ENCODE measurements at places on chromosomes 2 and 18. TPM values are rescaled to one million over a fixed set of nuclear protein-coding genes. Genes with fewer than 3 reads are reported as not detected.

- no peak for DNase-seq
Measured at GRCh38 chr2:15313657-15314056, 247.5 kb downstream of the NBAS start.

- DNase-seq, result peak; percentile 45
Measured at GRCh38 chr2:234288974-234289455, 207.9 kb downstream of the ARL4C start.

- DNase-seq, result no peak
Measured at GRCh38 chr2:207812726-207813080, 43.0 kb upstream of the FZD5 start.

DNA sequence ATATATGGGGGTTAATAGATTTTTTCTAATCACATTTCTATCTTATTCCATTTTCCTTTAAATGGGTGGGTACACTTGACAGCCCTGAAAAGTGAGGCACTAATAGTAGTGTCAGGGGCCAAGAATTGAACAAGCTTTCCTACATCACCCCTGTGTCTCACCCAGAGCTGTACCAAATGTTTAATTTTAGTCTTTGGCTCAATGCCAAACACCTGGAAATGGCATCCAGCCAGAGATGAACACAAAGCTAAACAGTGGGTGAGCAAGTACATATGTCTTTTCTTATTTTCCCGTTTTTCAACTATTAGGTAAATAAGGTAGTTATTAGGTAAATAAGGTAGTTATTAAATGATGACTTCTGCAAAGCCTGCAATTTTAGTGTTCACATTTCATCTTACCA is 276.3 kb upstream of the ERBB4 start:
- no peak for DNase-seq

DNA sequence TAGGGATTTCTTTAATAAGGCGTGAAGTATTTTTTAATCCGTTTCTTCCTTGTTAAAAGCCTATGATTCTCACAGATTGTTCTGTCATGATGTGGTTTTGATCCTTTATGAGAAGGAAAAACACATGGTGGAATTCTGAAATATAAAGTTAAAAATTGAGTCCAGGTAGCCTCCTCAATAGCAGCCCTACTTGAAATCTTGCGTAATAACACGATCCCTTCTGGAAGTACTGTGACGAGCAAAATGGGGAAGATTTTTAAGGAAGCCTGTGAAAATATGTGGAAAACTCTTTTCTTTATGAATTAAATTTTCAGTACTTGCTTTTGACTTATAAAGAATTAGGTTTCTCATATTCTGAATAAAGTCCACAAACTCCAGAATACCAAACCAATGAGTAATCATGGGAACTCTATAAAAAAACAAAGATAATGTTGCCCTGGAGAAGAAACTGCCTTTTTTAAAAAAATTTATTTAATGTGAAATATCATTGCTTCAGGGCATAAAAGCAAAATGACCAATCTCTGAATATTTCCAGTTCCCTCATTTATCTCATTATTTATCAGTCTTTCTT is 476.4 kb upstream of the ZEB2 start:
- DNase-seq, result no peak

GRCh38 chr2:159362816-159363251 is 76.3 kb upstream of the WDSUB1 start:
- DNase-seq, result no peak

- DNase-seq, result no peak
Measured at GRCh38 chr2:33011373-33011772, 64.6 kb downstream of the LTBP1 start.

FAM161A gene
- total RNA-seq, result 12.6 TPM

GRCh38 chr2:237701033-237701858 is 73.9 kb downstream of the LRRFIP1 start:
- DNase-seq, result no peak

DNA sequence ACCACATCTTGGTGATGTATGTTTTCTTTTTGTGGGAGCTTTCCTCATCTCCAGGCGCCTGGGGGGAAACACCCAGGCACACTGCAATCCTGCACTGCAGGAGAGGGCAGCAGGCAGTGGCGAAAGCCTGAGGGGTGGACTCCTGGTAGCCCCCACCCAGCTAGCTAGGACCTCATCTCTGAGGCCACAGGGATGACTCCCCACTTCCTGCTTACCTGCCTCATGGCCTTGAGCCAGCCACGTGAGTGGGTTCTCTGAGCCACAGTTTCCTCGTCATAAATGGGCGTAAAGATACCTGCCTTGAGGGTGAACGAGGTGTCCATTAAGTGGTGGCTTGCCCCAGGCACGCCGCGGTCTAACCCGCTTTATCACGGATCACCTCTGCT is 19.1 kb downstream of the TRAF3IP1 start:
- DNase-seq, result no peak

DNA sequence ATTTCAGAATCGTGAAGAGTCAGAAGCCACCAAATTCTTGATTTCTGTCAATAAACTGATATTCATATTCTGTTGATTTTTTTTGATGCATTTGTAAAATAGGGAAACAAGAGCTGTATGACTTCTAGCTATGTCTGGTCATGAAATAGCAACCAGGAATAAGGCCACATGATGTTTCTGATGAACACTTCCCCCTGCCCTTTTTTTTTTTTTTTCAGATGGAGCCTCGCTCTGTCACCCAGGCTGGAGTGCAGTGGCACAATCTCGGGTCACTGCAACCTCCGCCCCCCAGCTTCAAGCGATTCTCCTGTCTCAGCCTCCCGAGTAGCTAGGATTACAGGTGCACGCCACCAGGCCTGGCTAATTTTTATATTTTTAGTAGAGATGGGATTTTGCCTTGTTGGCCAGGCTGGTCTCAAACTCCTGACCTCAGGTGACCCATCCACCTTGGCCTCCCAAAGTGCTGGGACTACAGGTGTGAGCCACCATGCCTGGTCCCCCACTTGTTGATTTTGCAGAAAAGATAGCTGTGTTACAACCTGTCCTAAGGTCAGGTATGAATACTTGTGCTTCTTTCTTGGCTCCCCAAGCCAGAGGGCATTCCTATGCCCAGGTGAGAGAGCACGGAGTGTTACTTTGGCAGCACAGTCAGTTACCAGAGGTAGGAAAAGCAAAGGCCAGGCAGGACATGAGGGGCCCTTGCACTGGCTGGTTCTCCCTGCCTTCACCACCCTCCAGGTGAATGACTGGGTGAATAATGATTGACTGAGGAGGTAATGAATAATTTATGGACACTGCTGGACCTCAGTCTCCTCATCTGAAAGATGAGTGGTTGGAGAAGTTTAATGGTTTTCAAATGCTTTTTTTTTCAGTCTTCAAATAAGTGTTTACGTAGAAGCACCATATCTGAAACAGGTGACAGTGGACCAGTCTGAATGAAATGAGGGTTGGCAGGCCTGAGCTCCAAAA is 39.6 kb downstream of the PAX8 start:
- DNase-seq, result no peak

DNA sequence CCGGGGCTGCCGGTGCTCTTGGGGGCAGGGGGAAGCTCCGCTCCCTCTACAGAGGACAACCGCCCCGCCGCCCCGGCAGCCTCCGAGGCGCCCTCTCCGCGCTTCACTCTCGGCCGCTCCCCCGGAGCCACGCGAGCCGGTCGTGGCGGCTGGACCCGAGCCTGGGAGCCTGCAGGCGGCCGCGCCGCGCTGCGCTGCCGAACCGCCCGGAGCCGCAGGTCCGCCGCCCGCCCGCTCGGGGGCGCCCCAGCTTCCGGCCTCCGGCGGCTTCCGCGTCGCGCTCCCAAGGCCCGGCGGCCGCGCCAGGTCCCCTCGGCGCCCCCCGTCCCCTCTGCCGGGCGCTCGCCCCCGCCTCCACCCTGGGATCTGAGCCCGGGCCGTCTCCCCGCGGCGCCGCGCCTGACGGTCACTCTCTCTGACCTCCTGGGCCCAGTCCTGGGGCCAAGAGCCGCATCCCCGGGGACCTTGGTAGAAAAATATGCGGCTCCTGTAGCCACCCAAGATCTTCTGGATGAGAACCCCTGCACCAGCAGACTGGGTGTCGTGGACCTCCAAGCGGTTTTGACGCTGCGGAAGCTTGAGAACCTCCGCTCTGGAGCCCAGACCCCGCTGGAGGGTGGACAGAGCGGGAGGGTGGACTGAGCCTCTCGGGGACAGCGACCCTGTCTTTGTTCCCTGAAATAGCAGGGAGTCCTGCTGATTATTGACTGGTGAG is 44.3 kb downstream of the SERTAD2 start:
- DNase-seq, result no peak

CLEC4F gene
- not detected for total RNA-seq
